ENCODE measurements at places on chromosomes 1 and 21. TPM values are rescaled to one million over a fixed set of nuclear protein-coding genes. Genes with fewer than 3 reads are reported as not detected.

DNA sequence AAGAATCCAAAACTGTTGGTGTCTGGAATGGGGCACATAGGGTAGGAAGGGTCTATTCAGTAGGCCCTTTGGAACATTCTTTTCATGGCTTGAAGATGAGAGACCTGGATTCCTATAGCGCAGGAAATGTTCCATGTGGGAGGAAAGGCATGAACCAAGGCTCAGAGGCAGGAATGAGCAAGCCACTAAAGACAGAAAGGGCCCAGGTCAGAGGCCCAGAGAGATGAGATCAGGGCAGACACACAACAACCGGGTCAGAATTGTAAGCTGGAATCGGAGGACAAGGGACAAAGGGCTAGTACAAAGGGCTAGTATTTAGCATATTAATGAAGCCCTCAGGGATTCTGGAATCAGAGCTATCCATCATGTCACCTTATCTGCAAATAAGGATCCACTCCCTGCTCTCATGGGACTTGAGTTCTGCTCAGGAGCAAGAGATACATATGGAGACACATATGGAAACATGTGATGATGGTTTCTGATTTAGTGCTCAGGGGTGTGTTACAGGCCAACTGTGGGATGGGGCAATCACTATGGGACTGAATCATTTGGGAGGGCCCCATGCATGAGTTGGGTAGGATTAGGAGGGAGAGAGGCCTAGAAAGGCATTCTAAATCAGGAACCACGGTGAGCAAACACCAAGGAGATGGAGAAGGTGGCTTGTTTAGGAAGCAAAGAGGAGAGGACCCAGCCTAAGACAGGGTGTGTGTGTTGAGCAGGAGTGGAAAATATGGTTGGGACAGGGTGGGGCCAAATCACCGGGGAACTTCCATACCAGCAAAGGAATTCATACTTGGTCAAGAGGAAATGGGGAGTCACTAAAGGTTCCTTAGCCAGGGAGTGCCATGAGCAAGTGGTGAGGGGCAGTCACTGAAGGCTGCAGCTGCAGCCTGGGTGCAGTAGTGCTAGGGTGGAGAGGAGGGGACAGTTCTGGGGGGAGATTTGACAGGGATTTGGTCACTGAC is 8.6 kb downstream of the NECTIN4 start:
- DNase-seq: no peak

GRCh38 chr1:206921772-206922265 is at the start of gene FCMR:
Gene FCMR, minus strand, starts transcription at chr1:206921941. Its CDS starts 87 bp downstream, at chr1:206921854.
- DNase-seq: no peak

DNA sequence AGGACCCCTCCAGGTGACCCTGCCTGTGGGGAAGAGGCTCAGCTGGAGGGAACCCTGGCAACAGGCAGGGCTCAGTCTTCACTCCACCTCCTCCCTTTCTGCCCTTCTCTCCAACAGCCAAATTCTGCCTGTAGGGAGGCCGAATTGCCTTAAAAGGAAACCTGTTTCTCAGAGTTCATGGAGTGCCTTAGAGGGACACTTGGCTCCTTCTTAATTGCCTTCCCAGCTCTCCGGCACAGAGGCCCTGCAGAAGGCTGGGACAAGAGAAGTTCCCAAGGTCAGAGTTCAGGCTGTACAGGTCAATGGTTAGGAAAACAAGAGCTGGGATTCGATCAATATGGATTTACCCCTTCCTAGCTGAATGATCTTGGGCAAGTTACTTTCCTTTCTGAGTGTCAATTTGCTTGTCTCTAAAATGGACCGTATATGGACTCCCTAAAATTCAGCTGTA is 6.2 kb downstream of the CSRP1 start:
- no peak for DNase-seq

HSF2BP gene
- total RNA-seq: 0.57 TPM

RIPPLY3 gene
- total RNA-seq: not detected

Data from activated naive CD4-positive, alpha-beta T cell treated with anti-CD3 and anti-CD28 coated beads, Interleukin-2, amount 50 U/mL, for 72 hours (primary cell).